Activated naive CD4-positive, alpha-beta T cell treated with anti-CD3 and anti-CD28 coated beads, Interleukin-2, amount 50 U/mL, for 72 hours (primary cell): ENCODE measurements at places on chromosomes 2 and 18. TPM values are rescaled to one million over a fixed set of nuclear protein-coding genes. Genes with fewer than 3 reads are reported as not detected.

PLEKHM3 gene
- 5.2 TPM for total RNA-seq

TGFA gene
- total RNA-seq = 0.19 TPM

CCDC88A gene
- total RNA-seq = 18.9 TPM

LRRC30 gene
- not detected for total RNA-seq

CD207 gene
- not detected for total RNA-seq

FN1 gene
- total RNA-seq = 0.62 TPM

SERPINB12 gene
- total RNA-seq = not detected

CDCA7 gene
- 82.5 TPM for total RNA-seq

SCYGR4 gene
- not detected for total RNA-seq

STPG4 gene
- 0.55 TPM for total RNA-seq

PUM2 gene
- 111 TPM for total RNA-seq

RUFY4 gene
- total RNA-seq = 5.1 TPM

MYOM1 gene
- 1.8 TPM for total RNA-seq

LTBP1 gene
- 0.41 TPM for total RNA-seq

TUBA4B gene
- not detected for total RNA-seq

CCL20 gene
- 5.3 TPM for total RNA-seq
